Stimulated activated naive B cell treated with anti-CD40 and anti-IgM and Interleukin-4, amounts not matched to agents 10 μg/mL and 1 μg/mL and 100 μg/mL, for 72 hours (primary cell): ENCODE measurements at places on chromosomes 16 and 17.

- DNase-seq, result no peak
These were observed 91.9 kb upstream of the MED13 start for GRCh38 chr17:62156949-62157348.

GRCh38 chr17:45291171-45291805, 25.5 kb downstream of the MAP3K14 start:
- DNase-seq, result no peak

- DNase-seq, result no peak
These were observed 1253.7 kb upstream of the CDH8 start for GRCh38 chr16:63289834-63290460.

- no peak for DNase-seq
These were observed 219.2 kb upstream of the CDH5 start for GRCh38 chr16:66147291-66147690.

DNA sequence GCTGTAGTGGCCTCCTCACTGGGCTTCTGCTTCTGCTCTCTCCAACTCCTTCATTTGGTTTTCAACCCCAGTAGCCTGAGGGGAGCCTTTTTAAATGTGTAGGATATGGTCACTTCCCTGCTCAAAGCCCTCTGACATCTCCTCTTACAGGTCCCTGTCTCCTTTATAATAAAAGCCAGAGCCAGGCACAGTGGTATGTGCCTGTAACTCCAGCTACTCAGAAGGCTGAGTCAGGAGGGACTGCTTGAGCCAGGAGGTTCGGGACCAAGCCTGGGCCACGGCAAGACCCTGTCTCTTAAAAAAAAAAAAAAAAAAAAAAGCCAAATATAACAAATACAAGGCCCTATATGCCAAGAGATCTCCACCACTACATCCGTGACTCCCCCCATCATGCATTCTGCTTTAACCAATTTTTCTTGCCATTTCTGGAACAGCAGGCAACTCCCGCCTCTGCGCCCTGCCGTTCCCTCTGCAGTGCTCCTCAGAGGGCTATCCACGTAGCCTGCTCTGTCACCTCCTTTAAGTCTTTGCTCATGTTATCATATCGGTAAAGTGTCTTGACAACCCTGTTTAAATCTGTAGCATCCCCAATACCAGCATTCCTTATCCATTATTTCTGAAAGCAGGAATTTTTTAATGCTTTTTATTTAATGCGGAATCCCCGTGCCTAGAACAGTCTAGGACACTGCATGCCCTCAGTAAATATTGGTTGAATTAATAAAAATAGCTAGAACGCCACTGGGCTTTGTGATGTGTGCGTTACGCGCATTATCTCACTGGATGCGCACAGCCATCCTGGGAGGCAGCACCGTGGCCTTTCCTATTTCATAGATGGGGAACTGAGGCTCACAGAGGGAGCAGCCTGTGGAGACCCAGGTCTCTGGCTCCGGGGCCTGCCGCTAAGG, 9.5 kb downstream of the ZNF771 start:
- DNase-seq, result no peak

GRCh38 chr16:65510850-65511249, 389.0 kb upstream of the CDH11 start:
- DNase-seq, result no peak

GRCh38 chr16:75052481-75053202, 53.8 kb downstream of the ZNRF1 start:
- no peak for DNase-seq

- no peak for DNase-seq
These were observed 84.9 kb downstream of the RPA1 start for GRCh38 chr17:1914661-1915083.
